ENCODE measurements at places on chromosomes 2 and 18.

DNA sequence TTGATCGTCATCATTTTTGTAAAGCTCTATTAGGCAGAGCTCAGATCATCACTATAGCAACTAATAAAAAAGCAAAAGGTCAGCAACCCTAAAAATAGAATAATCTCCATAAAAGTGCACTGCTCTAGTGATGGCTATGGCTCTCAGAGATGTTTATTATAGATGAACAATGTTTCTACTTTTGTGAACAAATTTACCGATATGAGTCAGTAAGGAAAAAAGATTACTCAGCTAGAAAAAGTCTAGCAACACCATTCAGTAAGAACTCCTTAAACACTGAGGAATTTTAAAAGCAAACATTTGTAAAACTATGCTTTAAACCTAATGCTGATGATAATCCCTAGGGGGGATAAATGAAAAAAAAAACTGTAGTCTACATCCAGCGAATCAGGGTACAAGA lies 69.6 kb downstream of the ACVR1C start:
- DNase-seq: no peak

DNA sequence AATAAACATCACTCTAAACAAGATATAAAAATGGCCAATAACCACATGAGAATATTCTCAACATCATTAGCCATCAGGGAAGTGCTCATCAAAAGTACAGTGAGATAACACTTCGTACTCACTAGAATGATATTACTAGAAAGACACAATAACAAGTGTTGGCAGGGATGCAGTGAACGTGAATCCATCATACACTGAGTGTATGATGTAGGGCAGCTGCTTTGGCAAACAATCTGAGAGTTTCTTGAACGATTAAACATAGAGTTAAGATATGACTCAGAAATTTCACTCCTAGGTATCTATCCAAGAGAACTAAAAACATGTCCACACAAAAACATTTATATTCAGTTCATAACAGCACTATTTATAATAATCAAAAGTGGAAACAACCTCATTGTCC lies 368.9 kb downstream of the PID1 start:
- DNase-seq: no peak

GRCh38 chr2:177211576-177212105 lies 953 bp upstream of the HNRNPA3 start:
- no peak for DNase-seq

DNA sequence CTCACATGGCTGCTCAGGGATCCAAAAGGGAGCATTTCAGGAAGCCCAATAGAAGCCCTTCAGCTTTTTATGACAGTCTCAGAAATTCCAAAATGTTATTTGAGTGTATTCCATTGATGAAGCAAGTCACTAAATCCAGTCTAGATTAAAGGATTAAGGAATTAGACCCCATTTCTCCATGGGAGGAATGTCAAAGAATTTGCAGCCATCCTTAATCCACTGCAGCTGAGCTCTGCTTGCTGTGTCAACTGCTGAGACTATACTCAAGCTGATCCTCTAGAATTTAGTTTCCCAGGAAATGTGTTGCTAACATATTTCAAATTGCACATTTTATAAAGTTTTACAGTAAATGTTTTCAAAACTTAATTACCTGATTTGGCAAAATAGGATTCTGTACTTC lies 28.4 kb upstream of the C2orf69 start:
- no peak for DNase-seq

DNA sequence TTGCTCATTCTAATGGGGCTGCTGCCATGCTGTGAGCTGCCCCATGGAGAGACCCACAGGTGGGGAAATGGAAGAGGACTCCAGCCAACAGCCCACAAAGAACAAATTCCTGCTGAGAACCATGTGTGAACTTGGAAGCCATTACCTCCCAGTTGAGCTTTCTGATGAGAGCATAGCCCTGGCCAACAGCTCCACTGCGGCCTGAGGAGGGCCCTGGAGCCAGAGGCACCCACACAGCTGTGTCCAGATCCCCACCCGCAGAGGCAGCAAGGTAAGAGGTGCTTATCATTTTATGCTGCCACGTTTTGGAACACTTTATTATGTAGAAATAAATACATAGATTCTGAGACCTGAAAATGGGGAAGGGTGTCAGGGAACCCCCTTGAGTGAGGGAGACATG lies 44.2 kb upstream of the OTOS start:
- no peak for DNase-seq

DNA sequence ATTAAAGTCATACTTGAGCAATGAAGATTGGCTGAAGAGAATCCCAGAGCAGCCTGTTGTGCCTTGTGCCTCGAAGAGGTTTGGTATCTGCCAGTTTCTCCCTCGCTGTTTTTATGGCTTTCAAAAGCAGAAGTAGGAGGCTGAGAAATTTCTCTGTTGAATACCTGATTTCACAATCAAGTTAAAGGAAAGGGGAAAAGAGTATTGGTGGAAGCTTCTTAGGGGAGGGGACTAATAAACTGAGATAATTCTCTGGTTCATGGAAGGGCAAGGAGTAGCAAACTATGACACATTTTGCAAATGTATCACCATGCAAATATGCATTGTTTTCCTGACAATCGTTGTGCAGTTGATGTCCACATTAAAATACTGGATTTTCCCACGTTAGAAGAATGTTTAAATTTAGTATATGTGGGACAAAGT lies at the start of gene IL1B:
Gene IL1B, minus strand, starts transcription at position 85 of the 423 bp plus-strand sequence. CDS start 550 bp downstream, outside the sequence.
- no peak for DNase-seq

DNA sequence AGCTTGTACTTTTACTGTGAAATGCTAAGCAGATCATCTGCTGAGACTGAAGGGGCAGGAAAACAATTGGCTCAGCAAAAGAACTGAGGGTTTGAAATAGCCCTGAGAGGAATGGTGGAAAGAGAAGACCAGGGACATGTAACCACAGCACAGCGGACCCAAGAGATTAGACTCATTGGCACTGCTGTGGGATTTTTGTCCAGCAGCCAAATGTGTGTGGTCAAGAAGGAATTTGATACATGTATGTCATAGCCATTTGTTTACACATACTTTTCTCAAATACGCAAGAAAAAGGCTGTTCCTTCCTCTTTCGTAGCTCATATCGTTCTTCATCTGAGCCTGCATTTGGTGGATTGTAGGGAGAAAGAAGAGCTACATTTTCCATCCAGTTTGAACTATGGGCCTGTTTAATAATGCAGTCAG lies 73.8 kb downstream of the TRABD2A start:
- DNase-seq: no peak

DNA sequence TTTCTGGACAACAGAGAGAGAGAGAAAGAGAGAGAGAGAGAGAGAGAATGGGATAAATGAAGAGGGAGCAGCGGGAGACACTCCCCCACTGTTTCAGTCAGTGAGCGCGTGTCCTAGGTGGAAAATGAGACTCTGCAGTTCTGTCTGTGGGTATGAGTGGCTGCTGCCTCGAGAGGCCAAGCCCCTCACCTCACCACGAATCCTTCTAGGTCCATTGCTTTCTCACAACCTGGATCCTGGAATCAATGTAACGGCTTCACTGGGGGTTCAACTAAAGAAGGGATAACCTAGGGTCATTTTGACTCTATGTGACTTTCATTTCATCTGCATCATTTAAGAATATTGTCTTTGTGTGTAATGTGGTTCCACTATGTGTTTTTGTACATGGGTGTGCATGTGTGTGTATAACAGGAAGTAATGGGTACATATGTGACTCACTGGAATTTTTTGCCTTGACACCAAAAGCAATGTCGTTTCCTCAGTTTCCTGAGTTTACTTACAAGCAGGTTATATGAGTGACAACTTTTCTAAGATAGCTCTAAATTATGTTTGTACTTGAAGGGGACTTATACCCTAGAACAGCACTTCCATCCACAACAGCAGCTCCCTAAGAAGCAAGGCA lies 221.4 kb upstream of the TRIB2 start:
- DNase-seq: no peak

DNA sequence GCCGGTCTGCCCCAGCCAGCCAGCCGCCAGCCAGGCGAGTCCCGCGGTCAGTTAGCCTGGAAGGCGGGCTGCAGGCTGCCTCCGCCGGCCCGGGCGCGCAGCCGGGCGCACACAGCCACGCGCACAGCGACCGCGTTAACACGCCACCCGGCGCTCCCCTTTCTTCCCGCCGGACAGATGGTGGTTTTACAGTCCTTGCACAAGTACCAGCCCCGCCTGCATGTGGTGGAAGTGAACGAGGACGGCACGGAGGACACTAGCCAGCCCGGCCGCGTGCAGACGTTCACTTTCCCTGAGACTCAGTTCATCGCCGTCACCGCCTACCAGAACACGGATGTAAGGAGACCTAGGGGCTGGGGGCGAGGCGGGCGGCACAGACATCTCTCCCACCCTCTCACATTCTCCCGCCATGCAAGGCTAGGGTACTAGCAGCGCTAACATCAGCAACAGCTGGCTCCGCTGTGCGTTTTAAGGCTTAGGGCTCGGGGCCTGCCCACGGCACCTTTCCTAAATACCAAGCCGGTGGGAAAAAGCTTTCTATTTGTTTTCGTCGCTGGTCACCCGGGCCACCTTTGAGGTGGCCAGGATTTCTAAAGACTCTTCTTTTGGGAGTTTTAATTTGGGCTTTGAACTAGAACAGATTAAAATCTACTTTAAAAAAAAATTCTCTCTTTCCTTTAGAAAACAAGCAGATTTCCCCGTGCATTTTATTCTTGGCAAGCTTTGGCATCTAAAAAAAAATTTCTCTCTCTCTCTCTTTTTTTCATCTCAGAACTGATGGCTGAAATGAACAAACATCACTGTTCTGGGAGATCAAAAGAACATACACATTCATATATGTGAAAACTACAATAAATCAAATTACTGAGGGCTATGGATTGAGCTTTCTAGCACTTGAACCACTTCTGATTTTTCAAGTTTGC lies 2.9 kb downstream of the TBR1 start:
- DNase-seq: no peak

- DNase-seq: no peak
Observed at GRCh38 chr2:142545036-142545435, 332.4 kb upstream of the KYNU start.

DNA sequence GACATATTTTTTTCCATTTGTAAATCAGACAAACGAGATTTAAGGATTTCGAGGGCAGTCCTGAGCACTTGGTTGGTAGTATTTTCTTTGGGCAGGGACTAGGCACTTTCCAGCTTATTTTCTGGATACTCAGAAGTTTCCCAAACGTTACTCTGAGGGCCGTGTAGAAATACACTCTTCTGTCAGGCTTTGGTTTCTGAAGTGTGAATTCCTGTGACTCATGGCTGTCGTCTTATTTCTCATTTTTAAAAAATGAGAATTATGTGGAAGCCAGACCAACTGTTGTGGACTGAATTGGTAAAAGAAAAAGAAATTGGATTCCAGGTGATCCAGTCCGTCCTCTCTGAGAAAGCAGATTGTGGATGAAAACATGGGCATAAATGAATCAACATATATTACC lies 658.6 kb upstream of the FANCL start:
- no peak for DNase-seq

GRCh38 chr2:159508140-159508539 lies 108.2 kb downstream of the BAZ2B start:
- DNase-seq: no peak

GRCh38 chr2:181105562-181105961 lies 125.2 kb downstream of the UBE2E3 start:
- no peak for DNase-seq

- no peak for DNase-seq
Observed at GRCh38 chr2:168255103-168255502, 7.7 kb upstream of the STK39 start.

DNA sequence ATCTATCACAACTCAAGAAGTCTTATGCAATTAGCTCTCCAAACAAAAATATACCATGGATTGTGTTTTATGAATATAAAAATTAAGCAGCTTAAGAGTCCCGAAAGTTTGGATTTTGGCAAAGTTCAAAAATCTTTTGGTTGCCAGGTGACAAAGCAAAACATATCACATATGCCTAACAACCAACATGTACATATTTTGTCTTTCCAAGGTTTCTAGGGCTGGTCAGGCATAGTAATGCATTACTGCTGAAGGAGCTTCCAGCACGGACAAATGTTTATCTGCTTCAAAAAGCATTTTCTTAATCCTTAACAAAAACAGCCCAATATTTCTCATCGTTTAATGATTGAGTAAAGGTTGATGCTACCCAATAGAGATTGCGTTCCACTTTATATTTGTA lies 1327.1 kb upstream of the ZEB2 start:
- no peak for DNase-seq

GRCh38 chr2:197264332-197264731 lies 46.2 kb downstream of the ANKRD44 start:
- DNase-seq: no peak

DNA sequence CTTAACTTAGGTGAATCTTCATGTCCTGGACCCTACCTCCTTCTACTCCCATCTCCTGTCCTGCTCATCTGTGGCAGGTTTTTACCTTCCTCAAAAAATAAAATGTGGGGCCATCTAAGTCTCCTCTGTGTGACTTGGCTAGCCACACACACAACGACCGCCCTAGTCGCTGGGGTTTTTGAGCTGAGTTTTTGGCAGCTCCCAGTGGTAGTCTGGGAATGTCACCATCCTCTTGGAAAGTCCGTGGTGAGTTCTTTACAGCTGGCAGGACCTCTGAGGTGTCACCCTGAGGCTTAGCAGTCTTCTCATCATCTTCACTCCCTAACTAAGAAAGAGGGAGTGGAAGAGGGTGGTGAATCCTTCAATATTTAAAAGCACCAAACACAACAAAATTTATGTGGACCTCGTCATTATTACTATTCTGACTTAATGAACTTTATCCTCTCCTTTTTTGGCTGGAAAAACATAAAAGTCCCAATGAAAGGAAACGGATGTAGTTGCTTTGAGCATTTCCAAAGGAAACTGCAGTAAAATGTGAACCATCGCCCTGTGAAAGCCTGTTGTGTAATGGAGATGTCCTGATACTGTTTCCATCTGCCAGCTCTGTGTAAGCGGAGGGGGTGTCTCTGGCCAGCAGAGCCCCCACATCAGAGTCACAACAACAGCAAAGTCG lies 78.6 kb downstream of the VAPA start:
- DNase-seq: no peak

- DNase-seq: no peak
Observed at GRCh38 chr2:209593930-209594329, 170.1 kb downstream of the MAP2 start.

- DNase-seq: no peak
Observed at GRCh38 chr2:143158551-143159485, 29.6 kb downstream of the ARHGAP15 start.

DNA sequence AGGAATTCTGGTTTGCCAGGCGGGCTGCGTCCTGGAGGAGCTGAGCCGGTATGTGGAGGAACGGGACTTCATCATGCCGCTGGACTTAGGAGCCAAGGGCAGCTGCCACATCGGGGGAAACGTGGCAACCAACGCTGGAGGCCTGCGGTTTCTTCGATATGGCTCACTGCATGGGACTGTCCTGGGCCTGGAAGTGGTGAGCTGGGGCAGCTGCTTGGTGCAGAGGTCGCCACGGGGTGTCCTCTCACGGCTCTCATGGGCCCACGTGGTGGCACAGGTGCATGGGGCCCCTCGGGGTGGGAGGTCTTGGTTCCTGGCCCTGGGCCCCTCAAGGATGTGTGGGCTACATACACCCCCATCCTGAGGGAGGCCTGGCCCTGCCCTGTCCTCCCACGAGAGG lies 9.2 kb downstream of the D2HGDH start:
- DNase-seq: no peak

DNA sequence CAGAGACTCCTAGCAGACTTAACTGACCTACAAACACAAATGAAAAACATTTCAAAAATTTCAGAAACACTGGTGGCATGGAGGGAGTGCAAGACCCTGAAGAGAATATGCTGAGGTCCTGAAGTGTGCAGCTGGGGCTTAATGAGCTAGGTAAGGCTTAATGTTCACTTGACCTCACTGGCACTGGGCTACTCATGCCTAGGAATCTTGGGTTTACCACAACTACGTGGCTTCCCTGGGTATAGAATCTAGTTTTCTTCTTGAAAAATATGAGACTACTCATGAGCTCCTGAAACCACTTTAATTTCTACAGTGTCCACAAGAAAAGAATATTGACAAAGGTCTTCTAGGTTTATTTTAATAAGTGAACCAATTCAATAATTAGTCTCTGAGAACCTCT lies 139.8 kb downstream of the HNMT start:
- DNase-seq: no peak
